ENCODE measurements at places on chromosomes 1 and 21.

DNA sequence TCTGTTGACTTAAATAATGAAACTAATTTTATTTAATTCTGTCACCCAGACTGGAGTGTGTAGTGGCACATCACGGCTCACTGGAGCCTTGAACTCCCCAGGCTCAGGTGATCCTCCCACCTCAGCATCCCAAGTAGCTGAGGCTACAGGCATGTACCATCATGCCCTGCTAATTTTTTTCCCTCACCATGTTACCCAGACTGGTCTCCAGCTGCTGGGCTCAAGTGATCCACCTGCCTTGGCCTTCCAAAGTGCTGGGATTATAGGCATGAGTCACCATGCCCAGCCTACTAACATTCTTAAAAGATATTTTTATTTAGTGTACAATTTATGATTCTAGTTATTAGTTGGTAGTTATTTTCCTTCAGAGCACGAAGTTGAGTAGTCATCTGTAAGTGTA lies 49.5 kb downstream of the NRDC start:
- no peak for DNase-seq

DNA sequence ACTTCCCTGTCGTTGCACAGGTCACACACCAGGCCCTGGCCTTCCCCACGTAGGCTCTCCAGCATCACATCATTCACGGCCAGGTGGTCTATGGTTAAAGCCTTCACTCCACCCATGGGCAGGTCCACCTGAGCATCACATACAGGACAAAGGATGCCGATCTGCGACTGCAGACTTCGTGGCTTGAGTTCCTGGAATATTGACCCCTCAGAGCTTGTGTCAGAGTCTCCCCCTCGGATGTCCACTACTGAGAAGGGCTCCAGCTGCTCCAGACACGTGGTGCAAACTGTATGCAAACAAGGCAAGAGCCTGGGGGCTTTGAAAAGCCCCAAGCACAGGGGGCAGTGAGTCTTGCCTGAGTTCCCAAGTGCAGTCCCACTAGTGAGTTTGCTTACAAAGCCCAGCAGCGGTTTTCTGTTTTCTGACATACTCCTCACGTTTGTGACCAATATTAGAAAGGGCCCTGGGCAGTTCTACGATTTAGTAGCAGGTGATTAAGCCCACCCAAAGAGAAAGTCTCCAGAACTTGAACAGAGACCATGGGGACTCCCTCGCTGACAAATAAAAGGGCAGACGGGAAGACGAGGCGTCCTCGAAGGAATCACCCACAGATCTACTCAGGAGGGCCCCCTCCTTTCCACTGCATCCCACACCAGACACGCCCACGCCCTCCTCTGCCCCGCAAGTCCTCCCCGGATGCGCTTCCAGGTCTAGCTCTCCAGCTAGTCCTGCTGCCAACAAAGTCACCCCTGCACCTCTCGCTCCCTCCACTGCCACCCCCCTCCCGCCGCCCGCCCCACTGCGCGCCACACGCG lies 568 bp downstream of the TRIM45 start:
- no peak for DNase-seq

GRCh38 chr1:78091215-78091813 lies 45.5 kb downstream of the GIPC2 start:
- no peak for DNase-seq

DNA sequence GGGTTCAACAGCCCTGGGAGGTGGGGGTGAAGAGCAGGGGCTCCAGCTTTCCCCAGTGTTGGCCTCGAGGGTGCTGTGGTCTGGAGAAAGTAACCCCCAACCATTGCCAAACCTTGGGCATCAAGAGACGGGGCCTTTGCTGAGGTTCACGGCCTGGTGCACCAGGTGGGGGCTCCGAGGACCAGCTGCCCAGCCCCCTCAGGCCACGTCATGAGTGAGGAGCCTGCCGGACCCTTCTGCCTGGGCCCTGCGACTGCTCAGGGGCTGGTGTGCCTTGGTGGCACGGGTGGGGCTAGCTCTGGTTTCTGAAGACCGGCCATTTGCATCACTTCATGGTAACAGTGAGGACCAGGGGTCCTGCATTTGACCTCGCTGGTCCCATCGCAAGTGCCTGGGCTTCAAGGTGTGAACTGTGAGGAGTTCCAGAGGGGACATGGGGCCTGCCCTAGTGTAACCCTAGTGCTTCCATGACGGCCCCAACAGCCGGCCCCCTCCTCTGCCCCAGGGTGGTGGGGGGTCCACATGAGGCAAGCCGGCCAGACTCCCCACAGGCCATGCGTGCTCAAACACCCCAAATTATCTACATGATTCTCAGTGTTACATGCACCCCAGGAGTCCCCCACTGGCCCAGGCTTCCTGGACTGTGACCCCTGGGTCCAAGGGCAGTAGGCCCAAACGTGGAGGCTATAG lies 13.5 kb downstream of the MORN1 start:
- no peak for DNase-seq

- DNase-seq, result peak; percentile 5
Observed at GRCh38 chr1:68442822-68443556, 6.8 kb downstream of the RPE65 start.

DNA sequence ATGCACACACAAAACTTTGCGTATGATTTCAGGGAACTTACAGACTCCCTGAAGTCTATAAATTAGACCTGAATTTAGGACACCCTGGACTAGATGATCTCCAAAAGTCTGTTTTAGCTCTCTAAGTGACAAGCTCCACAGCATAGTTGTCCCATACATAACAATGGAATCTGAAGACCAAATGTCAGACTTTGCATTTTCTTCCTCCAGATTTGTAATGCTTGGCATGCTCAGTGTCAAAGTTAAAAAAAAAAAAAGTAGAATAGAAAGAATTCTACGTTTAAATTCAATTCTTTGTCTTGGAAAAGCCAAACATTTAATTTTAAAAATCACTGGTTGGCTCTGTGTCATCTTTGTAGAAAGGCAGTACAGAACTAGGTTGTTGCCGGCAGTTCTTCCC lies 66.7 kb downstream of the OLFML2B start:
- no peak for DNase-seq
